ENCODE measurements at places on chromosomes 2 and 18.

DNA sequence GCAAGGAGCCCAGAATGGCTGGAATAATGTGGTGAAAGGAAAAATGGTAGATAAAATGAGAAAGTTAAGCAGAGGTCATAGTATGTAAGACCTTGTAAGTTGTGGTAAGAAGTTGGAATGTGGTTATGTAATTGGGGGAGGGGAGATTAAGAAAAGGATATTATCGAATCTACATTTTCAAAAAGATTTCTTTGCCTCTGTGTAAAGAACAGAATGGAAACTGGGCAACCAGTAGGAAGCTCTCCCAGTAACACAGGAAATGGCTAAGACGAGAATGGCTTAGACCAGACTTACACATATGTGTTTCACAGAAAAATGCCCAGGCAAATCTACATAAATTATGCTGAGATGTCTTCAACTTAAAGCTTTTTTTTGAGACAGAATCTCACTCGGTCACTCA lies 13.2 kb downstream of the MEMO1 start:
- no peak for DNase-seq

- no peak for DNase-seq
These were observed 132.3 kb upstream of the RND3 start for GRCh38 chr2:150619607-150620330.

GRCh38 chr2:71001981-71002570 lies 7.4 kb upstream of the TEX261 start:
- DNase-seq, result no peak

- DNase-seq, result no peak
These were observed 81.1 kb downstream of the BOLA3 start for GRCh38 chr2:74066491-74067203.

DNA sequence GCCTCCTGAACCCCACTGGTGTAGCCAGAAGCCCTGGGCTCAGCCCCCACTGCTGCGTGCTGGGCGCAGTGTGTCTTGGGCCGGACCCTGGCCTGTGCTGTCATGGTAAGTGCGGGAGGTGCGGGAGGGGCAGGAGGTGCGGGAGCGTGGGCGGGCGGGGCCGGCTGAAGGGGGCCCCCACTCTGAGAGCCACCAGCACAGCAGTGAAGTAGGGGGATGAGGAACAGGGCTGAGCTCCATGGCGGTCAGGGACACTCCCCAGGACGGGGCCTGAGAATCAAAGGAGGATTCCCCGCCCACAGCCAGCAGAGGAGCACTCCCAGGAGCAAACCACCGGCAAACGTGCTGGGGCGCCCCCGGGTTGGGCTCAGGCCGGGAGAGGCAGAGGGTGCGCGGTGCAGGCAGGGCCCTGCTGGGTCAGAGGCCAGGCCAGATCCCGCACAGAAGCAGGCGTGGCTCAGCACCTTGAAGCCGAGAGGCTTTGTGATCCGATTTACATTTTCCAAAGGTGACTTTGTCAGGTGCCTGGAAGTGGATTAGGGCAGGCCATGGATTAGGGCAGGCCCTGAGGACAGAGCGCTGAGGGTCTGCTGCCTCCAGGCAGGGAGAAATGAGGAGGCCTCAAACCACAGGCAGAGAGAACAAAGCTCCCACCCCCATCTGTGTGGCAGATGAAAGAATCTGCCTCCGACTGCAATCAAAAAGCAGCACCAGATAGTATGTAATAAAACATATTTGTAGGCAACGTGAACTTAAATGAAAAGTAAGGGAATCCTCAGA lies 152.0 kb upstream of the RAB6C start:
- DNase-seq, result no peak

DNA sequence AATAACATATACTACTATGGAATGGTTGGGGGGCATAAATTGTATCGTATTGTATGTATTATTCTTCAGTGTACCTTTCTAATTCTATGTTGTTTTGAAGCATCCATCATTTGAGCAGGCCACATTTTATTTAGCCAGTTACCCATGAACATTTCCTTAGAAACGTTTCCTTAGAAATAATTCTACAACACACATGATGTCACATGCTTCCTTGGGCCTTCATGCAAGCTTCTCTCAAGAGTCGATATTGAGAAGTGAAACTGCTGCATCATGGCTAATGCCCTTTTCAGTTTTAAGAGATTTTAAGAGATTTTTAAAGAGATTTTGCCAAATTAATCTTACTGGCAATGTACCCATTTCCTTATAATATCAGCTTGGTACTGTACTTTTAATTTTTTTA lies 63.9 kb downstream of the ALPK2 start:
- no peak for DNase-seq

DNA sequence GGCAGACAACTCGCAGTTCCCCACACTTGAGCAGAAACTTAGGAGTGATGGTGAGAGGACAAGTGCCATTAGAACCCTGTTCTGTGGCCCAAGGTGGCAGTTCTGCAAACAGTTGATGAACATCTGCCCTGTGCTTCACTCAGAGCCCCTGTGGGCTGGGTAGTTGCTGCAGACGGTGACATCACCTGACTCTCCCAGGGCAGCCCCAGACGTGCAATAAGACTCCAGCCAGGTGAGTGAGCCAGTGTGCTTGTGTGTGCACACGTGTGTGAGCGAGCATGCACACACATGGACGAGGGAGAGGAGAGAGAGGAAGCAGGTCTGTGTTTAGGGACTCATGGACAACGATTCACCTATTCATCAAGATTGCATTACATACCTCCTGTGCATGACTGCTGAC lies 136.0 kb upstream of the GLI2 start:
- DNase-seq, result no peak

DNA sequence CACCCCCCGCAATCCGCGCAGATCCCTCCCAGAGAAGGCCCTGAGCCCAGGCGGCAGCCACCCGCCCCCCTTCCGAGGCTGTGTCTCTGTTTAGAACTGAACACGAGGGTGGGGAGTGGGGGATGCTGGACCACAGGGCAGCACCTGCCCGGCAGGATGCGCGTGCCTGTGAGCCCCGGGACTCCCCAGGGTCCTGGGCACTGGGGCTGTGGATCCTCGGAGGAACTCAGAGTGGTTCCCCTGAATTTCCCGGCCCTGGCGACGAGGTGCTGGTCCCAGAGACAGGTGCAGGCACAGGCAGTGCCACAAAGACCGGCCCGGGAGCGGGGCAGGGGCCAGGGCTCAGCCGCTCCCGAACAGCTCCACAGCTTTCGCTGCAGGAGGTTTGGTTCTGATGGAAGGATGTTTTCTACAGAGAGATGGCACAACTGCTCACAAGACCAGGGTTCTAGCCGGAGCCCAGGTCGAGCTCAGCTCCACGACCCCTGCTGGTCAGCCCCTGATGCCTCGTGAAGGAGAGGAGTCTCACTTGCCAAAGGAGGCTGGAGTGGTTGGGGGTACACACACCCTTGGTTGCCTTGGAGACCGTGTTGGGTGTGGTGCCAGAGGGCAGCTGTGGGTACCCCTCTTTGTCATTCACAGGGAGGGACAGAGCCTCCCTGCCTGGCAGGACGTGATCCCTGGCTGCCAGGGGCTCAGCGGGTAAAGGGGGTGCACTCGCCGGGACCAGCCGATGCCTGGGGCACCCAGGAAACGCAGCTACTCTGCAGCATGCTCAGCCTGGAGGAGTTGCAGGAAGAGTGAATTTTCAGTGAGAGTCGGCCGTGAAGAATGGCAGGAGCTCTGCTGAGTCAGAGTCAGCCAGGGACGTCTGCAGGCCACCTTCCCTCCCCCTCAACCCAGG lies 4.4 kb upstream of the NEU4 start:
- DNase-seq, result no peak

DNA sequence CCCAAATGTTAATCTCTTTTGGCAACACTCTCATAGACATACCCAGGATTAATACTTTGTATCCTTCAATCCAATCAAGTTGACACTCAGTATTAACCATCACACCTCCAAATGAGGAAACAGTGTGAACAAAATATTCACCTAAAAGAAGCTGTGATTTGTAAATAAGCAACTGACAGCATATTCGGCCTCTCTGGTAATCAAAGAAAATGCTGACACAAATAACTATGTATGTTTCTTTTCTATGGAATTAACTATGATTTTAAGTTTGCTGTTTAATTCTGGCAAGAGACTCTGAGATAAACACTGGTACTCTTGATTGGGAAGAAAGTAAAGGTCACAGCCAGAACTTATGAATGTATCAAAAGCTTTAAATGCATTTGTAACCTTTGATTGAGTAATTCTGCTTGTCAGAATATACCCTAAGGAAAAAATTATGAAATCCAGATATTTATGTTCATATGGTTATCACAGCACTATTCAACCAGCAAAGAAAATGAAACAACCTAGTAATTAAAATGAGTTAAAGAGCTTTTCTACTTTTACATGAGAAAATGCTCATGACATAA lies 3.6 kb upstream of the GYPC start:
- no peak for DNase-seq

GRCh38 chr2:46570396-46570795 lies 91.0 kb downstream of the TMEM247 start:
- DNase-seq, result no peak

DNA sequence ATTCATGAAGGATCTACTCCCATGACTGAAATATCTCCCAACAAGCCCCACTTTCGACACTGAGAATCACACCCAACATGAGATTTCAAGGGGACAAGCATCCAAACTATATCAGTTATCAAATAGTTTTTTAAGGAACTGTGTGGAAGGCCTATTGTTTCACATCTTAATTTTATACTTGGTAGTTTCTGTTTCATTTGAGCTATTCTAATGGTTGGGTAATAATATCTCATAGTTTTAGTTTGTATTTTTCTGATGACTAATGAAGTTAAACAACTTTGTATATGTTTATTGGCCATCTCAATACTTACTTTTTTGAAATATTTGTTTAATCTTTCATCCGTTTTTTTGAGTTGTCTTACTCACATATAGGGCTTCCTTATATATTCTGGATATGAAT lies 135.0 kb downstream of the SCG2 start:
- DNase-seq, result no peak

DNA sequence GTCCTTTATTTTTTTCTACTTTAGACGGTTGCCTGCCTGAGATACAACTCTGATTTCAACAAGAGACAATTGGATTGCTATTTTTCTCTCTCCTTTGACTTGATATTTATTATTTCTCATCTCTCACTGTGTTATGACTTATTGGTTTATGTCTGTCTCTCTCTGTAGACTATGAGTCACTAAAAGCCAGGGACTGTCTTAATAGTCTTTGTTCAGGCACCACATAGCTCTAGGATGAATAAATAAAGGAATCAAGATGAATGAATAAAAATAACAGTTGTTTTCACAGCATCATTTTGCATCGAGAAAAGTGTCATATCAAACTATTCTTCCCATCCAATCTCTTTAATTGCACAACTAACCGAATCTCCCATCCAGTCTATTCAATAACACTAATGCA lies 31.4 kb upstream of the CD28 start:
- no peak for DNase-seq

DNA sequence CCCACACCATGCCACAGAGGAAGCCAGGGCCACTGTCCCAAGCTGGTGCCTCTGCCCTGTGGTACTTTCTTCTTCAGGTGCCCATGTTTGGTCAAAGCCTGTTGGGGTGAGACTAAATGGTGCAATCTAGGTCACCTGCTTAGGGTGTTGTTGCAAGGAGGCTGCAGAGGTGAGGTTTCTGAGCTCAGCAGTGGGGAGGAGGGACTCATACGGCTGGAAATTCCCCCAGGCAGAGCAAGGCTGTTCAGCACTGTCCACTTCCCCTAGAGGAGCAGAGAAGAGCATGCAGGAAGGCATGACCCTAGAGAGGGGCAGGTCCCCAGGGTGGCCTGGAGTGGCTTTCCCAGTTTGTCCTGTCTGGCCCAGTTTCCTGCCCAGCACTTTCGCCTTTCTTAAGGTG lies 211.0 kb downstream of the HAUS1 start:
- no peak for DNase-seq

DNA sequence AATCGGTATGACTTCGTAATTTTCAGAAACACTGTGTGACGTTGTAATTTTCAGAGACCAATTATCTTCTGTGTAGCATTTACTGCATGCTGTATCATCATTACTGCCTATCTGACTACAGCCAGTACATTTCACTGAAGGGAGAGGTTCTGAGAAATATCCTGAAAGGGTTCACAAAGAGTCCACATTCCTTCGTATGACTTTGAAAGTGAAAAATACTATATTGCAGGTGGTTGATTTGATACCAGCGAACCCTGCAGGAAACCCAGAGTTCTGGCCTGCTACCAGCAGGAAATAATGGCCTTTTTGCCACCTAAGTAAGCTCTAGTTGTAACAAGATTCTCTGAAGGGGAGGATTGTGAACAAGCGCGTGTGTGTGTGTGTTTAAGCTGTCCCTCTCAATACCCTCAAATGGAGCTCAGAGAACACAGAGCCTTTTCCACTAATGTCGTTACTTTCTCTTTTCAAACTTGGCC lies 155.5 kb downstream of the ARHGAP28 start:
- no peak for DNase-seq

DNA sequence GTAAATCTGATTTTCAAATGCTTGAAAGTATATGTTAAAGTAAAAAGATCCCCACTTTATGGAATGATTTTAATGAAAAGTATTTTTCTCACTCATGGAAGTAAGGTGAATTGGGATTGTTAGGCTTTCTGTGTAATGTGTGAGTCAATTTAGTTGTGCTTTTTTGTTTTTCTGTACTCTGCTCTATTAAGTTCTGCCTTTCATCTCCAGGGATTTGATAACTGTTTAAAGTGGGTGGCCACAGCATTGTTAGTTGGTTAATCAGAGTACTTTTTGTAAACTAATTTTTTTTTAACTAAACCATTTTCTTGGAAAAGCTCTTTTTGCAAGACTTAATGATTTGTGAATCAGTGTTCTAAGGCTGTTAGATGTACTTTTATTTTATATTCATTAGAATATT lies 76.8 kb downstream of the ABI2 start:
- DNase-seq, result no peak

- no peak for DNase-seq
These were observed 101.5 kb downstream of the ARHGAP15 start for GRCh38 chr2:143230506-143231253.

- no peak for DNase-seq
These were observed 6.9 kb downstream of the DCTN1 start for GRCh38 chr2:74373221-74373676.

- DNase-seq, result no peak
These were observed 20.4 kb upstream of the DAPL1 start for GRCh38 chr2:158774681-158775080.

DNA sequence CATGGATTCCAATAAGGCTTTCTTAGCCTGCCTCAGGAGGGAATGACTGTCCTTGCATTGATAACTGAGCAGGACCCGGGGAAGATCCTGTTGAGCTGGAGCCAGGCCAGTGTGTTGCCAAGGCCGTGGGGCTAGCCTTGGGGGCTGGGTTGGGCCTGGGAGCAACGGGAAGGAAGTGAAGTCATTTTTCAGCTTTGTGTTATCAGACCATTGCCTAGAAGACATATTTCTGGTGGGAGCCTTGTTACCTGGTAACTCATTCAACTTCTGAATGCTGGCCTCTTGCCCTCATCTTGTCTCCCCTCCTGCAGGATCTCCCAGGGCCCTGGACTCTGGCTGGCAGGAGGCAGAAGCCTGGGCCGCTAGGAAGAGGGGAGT lies 92.7 kb upstream of the MGAT5 start:
- no peak for DNase-seq
